Esophagus muscularis mucosa (tissue), 4 donors: ENCODE measurements at places on chromosomes 2 and 18. TPM values are rescaled to one million over a fixed set of nuclear protein-coding genes. Genes with fewer than 3 reads are reported as not detected.

The NEU2 gene
- total RNA-seq, result not detected

The LOXHD1 gene
- not detected for total RNA-seq

The BMPR2 gene
- total RNA-seq, result 54.8 TPM

The CFAP65 gene
- total RNA-seq, result not detected

The YWHAQ gene
- total RNA-seq, result 231 TPM

The CNTNAP5 gene
- total RNA-seq, result not detected

GRCh38 chr2:173747035-173747434, 218.1 kb downstream of the SP3 start:
- DNase-seq, result no peak

DNA sequence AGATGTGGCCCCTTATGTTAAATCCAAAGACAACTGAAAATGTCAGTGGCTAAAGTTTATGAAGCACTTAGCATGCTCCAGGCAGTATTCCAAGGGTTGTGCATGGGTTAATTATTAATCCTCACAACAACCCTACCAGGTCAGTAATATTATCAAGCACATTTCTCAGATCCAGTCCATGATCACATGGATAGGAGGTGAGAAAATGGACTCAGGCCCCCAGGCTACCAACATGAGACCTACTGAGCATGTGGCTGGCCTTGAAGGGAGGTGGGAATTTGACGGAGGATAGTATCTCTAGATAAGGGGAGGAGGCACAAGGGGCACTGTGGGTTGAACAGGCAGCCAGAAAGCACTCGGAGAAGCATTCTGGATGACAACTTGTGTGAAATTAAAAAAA, 412.0 kb downstream of the MEIS1 start:
- DNase-seq, result no peak

GRCh38 chr2:239818086-239818485, 207.1 kb downstream of the NDUFA10 start:
- no peak for DNase-seq

DNA sequence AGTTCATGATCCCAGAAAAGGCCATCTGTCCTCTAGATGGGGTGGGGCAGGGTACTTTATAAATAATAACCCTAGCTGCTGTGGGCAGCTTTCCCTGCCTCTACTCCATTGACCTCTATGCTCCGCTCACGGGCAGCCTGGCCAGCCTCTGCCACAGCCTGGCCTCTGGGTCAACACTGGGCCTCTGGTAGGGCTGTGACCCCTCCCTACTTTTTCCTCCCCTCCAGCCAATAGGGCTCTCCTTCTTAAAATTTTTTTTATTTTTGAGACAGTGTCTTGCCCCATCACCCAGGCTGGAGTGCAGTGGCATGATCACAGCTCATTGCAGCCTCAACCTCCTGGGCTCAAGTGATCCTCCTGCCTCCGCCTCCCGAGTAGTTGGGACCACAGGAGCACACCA, 4.1 kb upstream of the GAREM2 start:
- no peak for DNase-seq

GRCh38 chr2:23901966-23902846, 24.7 kb downstream of the ATAD2B start:
- DNase-seq, result no peak

DNA sequence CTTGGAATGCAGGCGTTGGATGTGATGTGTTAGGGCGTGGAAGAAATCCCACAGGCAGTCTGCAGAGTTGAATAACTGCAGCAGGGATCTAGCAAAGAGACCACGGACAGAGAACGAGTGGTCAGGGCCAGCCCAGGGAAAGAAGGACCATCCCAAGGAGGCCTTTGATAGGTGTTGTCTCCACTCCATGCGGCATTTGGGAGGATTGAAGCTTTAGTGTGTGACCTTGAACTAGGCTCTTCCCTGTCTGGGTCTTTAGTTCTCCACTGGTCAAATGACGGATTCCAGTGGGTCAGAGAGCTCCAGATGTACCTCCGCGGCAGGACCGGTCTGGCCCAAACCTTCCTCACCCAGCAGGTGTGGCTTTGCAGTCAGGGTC, 18.4 kb downstream of the GREB1 start:
- DNase-seq, result no peak

- DNase-seq, result no peak
These were observed 48.9 kb upstream of the CAVIN2 start for GRCh38 chr2:191895743-191896142.

DNA sequence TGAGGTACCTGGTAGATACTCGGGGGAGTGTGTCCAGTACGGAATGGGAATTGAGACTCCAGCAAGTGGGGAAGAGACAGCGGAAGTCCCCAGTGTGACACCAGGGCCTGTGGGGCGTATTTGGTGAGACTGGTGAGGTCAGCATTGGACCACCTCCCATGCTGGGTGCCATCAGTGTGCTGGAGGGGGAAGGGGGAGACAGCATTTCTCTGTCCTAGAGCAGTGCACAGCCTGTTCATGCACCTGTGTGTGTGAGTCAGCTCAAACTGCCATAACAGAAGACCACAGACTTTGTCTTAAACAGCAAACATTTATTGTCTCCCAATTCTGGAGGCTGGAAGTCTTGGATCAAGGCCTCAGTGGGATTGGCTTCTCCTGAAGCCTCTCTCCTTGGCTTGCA, 301.8 kb downstream of the GBX2 start:
- no peak for DNase-seq

- no peak for DNase-seq
These were observed 19.9 kb downstream of the BIRC6 start for GRCh38 chr2:32376756-32377155.

DNA sequence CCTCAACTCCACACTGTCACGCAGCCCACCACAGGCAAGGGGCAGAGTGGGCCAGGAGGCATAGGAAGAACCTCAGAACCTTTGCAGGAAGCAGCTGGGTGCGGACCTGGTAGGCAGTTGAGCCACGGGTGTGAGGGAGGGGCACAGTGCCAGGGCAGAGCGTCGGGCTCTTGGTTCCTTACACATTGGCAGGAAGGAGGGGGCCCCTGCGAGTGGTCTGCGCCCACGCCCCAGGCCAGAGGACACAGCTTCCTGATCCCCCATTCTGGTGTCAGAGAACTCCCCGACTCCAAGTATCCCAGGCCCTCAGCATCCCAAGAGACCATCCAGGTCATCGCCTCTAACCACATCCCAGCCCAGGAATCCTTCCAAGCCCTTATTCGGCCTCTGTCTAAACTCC, 61.5 kb downstream of the TNS1 start:
- DNase-seq, result no peak

DNA sequence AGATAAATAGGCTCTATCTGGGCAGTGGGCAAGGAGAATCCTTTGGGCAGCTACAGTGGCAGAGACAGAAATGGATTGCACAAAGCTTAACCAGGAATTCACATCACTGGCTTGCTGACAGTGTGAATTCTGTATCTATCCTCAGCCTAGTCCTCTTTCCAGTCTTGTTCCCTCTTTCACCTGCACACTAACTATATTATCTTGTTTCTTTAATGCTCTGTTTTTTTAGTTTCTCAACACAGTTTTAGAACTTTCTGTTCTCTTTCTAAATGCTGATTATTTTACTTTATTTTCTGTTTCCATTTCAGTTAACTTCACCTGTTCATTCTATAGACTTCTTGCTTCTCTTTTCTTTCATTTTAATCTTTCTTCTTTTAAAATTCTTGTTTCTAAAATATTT, 66.4 kb downstream of the LINC00305 start:
- no peak for DNase-seq

GRCh38 chr2:128492966-128493811, 174.5 kb upstream of the HS6ST1 start:
- DNase-seq, result no peak

GRCh38 chr18:13447621-13448334, 229.2 kb downstream of the LDLRAD4 start:
- no peak for DNase-seq

GRCh38 chr2:29520001-29520400, 401.4 kb downstream of the ALK start:
- DNase-seq, result no peak

GRCh38 chr2:73971722-73972121, 13.0 kb upstream of the TET3 start:
- no peak for DNase-seq

DNA sequence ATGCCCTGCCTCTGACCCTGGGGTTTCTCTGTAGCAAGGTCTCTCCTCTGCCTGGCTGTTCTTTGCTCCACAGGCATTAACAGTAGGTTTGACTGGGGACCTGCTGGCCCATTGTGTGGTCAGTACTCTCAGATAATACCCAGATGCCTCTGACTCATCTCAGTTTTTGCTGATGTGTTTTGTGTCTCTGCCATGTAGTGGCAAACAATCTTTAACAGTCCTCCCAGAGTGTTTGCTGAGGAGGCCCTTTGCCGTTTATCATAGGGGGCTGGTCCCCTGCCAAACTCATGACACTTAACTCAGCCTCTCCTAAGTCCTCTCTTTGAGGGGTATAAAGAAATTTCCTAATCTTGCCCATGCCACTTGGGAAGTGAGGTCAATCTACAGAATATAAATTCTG, 793.7 kb upstream of the FANCL start:
- no peak for DNase-seq

- no peak for DNase-seq
These were observed 57.0 kb downstream of the PARD6G start for GRCh38 chr18:80190311-80190710.

- DNase-seq, result no peak
These were observed 15.3 kb upstream of the D2HGDH start for GRCh38 chr2:241719093-241719492.
